Inflammatory macrophage treated with lipopolysaccharide for 4 hours (primary cell): ENCODE measurements at places on chromosomes 6 and 20.
A peak's percentile ranks its signal among the peaks of the same experiment; 100 is the strongest.

DNA sequence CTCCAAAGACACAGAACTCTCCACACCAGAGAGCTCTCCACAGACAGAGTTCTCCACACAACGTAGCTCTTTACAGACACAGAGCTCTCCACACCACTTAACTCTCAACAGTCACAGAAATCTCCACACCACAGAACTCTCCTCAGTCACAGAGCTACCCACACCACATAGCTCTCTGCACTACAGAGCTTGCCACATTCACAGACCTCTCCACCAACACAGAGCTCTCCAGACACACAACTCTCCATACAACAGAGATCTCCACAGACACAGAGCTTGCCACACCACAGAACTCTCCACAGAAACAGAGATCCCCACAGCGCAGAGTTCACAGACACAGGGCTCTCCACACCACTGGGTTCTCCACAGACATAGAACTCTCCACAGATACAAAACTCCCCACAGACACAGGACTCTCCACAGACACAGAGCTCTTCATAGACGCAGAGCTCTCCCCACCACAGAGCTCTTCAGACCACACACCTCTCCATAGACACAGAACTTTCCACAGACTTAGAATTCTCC, 52.5 kb downstream of the ERMARD start:
- no peak for DNase-seq

- DNase-seq = no peak
These were observed 62.9 kb downstream of the TRMT6 start for GRCh38 chr20:5887386-5887785.

DNA sequence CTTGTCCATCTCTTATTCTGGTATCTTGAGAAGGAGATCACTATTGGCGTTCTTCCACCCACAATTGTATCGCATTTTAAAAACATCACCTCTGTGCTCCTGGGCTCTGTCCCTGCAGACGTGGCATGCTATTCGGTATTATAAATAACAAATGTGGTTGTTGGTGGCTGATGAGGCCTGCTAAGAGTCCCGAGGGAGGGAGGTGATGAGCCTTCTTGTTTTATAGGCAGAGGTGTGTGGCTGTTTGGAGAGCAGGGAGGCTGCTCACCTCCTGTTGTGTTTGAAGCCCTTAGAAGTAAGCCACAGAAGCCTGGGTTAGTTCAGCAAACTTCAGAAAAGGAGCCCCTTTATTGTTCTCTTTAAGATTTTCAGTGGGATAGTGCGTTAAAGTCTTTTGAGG, 15.6 kb downstream of the MANBAL start:
- no peak for DNase-seq

DNA sequence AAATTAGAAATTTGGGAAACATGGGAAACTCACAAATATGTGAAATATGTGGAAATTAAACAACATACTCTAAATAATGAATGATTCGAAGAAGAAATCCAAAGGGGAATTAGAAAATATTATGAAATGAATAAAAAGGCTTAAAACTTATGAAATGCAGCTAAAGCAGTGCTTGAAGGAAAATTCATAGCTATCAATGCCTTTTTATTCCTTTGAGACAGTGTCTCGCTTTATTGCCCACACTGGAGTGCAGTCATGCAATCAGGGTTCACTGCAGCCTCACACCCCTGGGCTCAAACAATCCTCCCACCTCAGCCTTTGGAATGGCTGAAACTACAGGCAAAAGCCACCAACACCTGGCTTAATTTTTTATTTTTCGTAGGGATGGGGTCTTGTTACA, 7.9 kb upstream of the TGIF2 start:
- DNase-seq = no peak

- no peak for DNase-seq
These were observed 233.6 kb downstream of the ATXN1 start for GRCh38 chr6:16527691-16528090.

- DNase-seq = no peak
These were observed 146.9 kb downstream of the FUT9 start for GRCh38 chr6:96162711-96163120.

DNA sequence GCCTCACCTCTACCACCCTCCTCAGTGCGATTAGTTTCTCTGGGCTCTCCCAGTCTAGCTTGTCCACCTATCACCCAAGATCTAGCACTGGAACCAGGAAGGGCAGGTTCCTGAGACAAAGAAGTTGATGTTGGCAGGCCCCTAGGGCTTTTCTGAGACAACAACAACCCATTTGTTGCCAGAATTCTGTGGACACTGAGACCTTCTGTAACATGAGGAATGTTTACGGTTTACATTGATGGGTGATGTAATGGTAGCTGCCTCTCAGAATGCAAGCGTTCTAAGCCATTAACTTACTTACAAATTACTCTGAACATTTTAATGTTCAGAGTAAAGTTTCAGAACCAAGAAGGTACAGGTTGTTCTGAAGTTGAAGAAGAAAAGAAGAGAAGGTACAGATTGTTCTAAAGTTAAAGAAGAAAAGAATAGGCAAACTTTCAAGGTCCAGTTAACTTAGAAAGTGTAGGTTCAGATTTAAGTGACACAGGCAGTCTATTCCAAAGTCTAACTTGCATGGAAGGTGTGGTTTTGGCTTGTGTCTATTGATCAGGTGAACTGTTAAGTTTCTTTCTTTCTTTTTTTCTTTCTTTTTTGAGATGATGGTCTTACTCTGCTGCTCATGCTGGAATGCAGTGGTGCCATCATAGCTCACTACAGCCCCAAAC, 3.7 kb upstream of the MED23 start:
- no peak for DNase-seq

GRCh38 chr6:149046164-149046821, 271.2 kb upstream of the TAB2 start:
- peak; percentile 41 for DNase-seq

GRCh38 chr20:41782730-41783406, 164.7 kb upstream of the CHD6 start:
- no peak for DNase-seq

GRCh38 chr20:57071283-57071731, 195.1 kb downstream of the BMP7 start:
- no peak for DNase-seq

- DNase-seq = no peak
These were observed 115.5 kb downstream of the ADGRG6 start for GRCh38 chr6:142417331-142417750.

- peak; percentile 22 for DNase-seq
These were observed 20.7 kb downstream of the DYNLRB1 start for GRCh38 chr20:34536798-34537394.

GRCh38 chr6:163376187-163376586, 38.3 kb upstream of the QKI start:
- DNase-seq = no peak

- DNase-seq = no peak
These were observed 53.5 kb upstream of the AKAP12 start for GRCh38 chr6:151186306-151186705.

- no peak for DNase-seq
These were observed 24.1 kb upstream of the MAP3K7 start for GRCh38 chr6:90610751-90611542.

DNA sequence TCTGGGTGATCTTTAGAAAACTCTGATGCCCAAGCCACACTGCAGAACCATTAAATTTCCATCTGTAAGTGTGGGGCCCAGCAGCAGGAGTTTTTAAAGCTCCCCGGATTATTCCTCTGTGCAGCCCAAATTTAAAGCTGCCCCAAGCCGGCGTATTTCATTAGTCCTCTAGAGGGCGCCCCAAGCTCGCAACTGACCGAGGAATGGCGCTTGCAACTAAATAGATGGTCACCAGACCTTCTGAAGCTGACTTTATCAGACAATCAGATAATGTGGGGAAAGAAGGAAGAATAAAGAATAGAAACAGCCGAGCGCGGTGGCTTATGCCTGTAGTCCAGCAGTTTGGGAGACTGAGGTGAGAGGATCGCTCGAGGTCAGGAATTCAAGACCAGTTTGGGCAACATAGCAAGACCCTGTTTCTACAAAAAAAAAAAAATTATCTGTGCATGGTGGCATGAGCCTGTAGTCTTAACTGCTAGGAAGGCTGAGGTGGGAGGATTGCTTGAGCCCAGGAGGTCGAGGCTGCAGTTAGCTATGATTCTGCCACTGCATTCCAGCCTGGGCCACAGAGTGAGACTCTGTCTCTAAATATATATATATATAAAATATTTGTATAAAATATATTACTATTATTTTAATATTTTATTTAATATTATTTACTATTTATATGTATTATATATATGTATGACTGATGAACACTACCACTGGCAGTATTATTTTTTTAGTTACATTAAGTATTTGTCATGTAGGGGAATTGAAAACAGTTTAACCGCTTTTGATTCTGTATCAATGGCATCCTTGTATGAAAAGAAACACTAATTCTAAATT, 56.0 kb downstream of the OTOR start:
- DNase-seq = peak; percentile 22
